ENCODE measurements at places on chromosomes 7 and 10.

- DNase-seq = no peak
Observed at GRCh38 chr7:150425670-150426069, 24.8 kb upstream of the GIMAP8 start.

DNA sequence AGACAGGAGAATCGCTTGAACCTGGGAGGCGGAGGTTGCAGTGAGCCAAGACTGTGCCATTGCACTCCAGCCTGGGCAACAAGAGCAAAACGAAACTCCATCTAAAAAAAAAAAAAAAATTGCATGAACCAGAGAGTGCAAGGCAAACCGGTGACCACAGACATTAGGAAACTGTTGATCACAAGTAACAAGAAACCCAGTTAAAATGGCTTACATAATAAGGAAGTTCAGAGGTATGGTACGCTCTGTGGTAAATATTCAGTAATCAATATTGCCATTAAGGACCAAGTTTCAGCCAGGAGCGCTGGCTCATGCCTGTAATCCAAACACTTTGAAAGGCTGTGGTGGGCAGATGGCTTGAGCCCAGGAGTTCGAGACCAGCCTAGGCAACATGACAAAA, 9.2 kb upstream of the NT5C2 start:
- DNase-seq = no peak

- DNase-seq = no peak
Observed at GRCh38 chr10:7587168-7587864, 79.5 kb downstream of the ITIH5 start.

DNA sequence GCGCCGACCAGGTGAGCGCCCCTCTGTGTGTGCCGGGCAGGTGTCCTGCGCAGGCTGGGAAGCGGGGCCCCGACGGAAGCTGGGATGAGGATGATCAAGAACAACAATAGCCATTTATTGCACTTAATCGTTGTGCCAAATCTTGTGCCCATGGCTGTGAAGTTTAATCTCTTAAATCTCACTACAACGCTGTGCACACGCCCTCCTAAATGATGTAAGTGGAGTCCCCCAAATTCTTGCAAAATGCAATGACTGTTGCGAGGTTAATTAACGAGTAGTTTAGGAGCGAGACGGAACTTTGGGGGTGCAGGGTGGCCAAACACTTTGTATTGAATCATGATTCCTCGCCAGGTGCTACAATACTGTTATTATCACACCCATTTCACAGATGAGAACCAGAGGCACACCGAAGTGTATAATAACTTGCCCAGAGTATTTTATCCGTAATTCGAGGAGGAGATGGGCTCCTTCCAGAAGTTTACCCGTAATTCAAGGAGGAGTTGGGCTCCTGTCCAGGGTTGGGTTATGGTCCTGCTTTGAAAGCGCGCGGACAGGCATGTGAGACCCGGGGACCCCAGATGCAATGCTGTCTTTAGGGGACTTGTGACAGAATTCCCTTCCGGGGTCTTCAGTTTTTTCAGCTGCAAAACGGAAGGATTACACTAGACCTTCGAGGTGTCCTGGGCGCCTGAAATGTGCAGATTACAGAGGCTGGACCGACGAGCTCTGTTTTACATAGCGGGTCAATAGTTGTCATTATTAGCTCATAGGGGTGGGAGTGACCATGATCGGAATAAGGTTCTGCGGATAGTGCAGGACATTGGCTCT, 1.0 kb downstream of the FFAR4 start:
- no peak for DNase-seq

DNA sequence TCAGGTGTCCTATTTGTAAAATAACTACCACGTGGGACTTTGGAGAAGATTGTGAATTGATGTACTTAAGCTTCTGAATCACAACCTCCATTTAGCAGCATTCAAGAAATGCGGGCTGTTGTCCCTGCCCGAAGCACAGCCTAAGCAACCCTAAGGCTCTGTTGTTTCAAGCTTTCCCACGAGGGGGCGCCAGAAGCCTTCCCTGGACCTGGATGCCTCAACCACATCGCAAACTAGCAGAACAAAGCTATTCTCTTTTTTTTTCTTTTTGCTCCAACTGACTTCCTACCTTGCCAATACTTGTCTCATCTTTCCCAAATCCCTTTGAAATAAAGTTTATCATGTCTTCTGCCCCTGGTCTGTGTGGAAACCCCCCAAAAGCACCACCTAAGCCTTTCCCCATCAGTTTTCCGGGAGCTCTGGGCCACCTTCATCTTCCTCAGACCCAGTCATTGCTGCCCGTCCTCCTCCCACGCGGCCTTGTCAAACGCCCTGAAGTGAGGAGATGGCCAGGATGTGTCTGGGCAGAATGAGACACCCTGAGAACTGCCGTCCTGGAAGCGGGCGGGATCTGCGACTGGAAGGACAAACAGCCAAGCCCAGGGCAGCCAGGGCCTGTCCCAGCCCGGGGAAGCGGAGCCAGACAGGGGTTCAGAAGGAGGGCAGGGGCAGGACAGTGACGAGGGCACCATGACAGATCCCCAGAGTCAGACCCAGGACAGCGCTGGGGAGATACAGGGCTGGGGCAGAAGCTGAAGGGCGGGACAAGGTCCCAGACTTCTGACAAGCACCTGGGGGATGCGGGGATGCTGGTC, 112.7 kb downstream of the SLIT1 start:
- DNase-seq = peak; percentile 73

GRCh38 chr7:155009570-155010157, 6.7 kb upstream of the PAXIP1 start:
- DNase-seq = no peak

DNA sequence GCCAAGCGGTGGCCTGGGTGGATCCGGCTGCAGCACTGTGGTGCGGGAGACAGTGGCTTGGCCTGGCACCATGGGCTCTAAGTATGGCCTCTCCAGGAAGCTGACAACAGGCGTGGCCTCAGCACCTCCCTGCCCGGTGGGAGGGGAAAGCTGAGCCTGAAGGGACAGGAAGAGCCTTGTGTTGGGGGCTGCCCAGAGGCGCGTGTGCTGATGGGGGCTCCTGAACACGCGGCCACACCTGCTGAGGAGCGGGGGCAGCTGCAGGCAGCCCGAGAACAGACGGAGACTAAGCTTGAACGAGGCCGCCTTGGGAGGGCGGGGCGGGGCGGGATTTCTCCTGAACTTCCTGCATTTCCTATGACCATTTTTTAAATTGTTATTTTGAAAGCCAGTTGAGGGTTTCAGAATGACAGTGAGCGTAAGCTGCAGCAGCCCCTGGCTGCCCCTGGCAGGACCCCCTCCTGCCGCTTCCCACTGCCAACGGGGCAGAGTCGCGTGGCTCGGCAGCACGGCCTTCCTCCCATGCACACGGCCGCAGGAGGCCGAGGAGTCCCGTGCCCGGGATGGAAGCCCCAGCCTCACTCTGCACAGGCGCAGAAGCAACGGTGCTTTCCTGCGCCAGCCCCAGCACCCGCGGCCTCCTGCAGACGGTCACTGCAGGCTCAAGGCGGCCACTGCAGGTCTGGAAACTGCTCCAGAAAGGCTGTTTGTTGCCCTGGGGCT, 43.2 kb downstream of the DPYSL4 start:
- DNase-seq = peak; percentile 25

DNA sequence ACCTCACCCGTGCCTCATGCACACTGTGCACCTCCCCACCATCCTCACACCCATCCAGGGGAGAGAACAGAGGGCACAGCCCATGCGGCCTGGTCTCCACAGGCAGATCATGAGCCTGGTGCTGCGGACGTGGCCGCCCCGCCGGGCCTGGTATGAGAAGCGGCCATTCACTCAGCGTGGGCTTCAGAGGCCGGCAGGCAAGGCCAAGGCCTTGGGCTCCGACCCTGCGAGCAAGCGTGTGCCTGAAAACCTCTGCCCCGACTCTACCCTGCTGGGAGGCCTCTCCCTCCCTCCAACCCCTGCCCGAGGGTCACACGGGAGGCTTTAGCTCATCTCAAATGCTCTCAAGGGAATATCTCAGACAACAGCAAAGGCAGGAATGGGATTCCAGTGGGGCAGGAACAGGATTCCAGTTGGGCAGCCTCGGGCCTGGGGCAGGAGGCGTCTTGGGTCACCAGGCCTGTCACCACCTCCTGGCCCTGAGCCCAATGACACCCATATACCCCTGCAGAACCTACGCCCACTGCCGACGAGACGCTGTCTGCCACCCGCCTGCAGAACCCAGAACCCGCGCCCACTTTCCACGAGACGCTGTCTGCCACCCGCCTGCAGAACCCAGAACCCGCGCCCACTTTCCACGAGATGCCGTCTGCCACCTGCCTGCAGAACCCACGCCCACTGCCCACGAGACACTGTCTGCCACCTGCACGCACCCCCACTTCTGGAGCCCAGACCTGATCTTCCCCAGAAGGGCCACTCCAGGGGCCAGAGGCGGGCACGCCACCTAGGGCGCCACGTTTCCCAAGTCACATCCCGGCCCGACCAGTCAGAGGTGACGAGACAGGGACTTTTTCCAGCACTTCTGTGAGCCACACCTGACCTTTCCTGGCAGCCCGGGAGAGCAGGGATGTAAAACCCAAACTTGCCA, 38.9 kb downstream of the ADAP1 start:
- no peak for DNase-seq
